ENCODE measurements at places on chromosomes 1 and 21. TPM values are rescaled to one million over a fixed set of nuclear protein-coding genes. Genes with fewer than 3 reads are reported as not detected.

ITLN2 gene
- not detected for total RNA-seq

OR10Z1 gene
- not detected for total RNA-seq

WLS gene
- 30.5 TPM for total RNA-seq

GPR157 gene
- 9.0 TPM for total RNA-seq

CNIH3 gene
- 8.4 TPM for total RNA-seq

FAM177B gene
- not detected for total RNA-seq

TTC22 gene
- 24.1 TPM for total RNA-seq

NUP210L gene
- not detected for total RNA-seq

SAMSN1 gene
- total RNA-seq = not detected

AK5 gene
- 1.2 TPM for total RNA-seq

SYDE2 gene
- total RNA-seq = 10.3 TPM

PIGM gene
- 3.3 TPM for total RNA-seq

ZNF670 gene
- total RNA-seq = 2.4 TPM

TNN gene
- not detected for total RNA-seq

LEPROT gene
- total RNA-seq = 113 TPM

MAEL gene
- total RNA-seq = not detected

HYI gene
- 46.6 TPM for total RNA-seq

GNAI3 gene
- total RNA-seq = 10.0 TPM

ATP13A2 gene
- total RNA-seq = 43.6 TPM

PRPF38A gene
- total RNA-seq = 57.2 TPM

ALX3 gene
- total RNA-seq = not detected

MIXL1 gene
- not detected for total RNA-seq

All from PC-9 (cell line).